ENCODE measurements at places on chromosomes 4 and X.
A peak's percentile ranks its signal among the peaks of the same experiment; 100 is the strongest.

- DNase-seq = no peak
Measured at GRCh38 chr4:119240568-119240967, 28.1 kb downstream of the USP53 start.

DNA sequence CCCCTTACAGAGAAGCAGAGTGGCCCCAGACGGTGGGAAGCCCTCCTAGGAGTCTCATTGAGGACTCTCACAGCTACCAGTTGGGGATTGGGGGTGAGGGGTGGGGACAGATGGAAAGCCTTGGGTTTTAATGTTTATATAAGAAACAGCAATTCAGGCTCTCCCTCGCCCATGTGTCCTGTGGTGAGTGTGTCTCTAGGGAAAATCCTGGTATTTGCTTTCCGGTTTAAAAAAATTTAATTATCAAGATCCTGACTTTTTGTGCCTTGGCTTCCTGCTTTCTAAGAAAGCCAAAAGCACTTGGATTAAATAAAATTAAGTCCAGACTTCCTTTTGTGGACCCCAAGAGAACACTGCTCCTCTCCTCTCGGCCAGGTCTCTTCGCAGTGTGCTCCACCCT is 93.8 kb downstream of the SOWAHB start:
- DNase-seq = no peak

DNA sequence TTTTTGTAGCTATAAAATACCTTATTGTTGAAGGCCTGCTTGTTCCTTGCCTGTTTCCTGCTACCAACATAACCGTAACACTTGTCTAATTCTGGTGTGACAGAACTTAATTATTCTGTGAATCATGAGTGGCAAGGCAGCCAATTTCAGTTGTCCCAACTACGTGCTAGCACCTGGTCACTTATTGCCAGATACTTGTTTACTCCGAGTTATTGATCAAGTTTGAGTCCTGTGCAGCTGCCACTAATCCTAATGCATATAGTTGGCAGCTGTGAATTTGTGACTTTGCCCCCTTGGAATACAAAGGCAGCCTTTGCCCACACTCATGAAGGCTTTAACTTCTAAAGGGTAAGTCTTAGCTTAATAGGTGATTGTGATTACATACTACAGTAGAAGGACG is 7.8 kb upstream of the RNF128 start:
- no peak for DNase-seq

GRCh38 chr4:55364691-55365344 is 18.8 kb downstream of the SRD5A3 start:
- DNase-seq = no peak

DNA sequence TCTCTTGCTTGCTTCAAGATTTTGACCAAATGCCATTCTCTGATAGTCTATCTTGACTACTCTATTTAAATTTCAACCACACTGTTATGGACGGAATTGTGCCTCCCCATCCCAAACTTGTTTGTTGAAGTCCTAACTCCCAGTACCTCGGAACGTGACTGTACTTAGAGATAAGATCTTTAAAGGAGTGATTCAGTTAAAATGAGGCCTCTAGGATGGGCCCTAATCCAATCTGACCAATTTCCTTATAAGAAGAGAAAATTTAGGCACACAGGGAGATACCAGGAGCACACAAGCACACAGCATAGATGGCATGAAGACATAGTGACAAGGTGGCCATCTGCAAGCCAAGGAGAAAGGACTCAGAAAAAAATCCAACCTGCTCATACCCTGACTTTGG is 269.9 kb downstream of the KCNIP4 start:
- DNase-seq = no peak

DNA sequence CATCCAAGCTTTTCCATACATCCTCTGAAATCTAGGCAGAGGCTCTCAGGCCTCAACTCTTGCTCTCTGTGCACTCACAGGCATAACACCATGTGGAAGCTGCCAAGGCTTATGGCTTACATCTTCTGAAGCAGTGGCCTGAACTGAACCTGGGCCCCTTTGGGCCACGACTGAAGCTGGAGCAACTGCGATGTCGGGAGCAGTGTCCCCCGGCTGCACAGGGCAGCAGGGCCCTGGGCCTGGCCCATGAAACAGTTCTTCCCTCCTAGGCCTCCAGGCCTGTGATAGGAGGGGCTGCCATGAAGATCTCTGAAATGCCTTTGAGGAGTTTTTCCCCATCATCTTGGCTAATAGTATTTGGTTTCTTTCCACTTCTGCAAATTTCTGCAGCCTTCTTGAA is 39.2 kb downstream of the PRRG1 start:
- DNase-seq = no peak

- DNase-seq = no peak
Measured at GRCh38 chrX:70301716-70302115, 11.8 kb downstream of the KIF4A start.

DNA sequence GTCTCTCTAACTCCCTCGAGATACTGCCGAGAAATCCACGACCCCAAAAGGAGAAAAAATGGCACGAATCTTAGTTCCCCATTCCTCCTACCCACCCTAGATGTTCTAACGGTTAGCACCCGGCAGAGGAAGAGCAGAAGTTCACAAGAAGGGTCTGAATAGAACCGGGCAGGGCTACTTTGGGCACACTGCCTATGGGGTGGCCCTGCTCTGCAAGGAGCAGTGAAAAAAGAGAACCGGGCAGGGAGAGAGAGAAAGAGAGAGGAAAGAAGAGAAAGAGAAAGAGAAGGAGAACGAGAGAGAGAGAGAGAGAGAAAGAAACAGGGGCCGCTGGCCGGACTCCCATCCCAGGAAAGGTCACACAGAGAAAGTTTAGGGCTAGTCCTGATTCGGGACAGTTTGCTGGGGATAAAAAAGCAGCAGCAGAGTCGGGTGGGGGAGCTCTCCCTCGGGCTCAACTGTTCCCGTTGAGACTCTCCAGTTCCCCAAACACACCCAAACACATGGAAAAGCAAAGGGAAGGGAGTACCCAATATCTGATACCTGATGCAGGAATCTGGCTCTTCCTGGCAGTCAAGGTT is 468 bp downstream of the GLA start:
- DNase-seq = peak; percentile 25

GRCh38 chrX:80602036-80602860 is 182.0 kb downstream of the TENT5D start:
- no peak for DNase-seq

GRCh38 chr4:44583393-44583792 is 68.0 kb downstream of the YIPF7 start:
- DNase-seq = peak; percentile 4

DNA sequence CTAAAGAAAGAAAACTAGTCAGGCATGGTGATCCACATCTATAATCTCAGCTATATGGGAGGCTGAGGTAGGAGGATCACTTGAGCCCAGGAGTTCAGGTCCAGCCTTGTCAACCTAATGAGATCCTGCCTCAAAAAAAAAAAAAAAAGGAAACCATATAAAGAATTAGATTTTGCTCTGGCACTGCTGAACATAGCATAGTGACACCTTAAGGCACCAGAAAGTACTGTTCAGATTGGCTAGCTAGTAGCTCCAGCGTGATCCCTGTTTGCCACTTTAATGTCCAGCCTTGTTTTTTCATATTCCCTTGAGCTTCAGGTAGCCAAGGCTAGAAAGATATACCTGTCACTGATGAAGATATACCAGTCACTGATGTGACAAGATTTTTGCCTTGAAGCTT is 34.1 kb downstream of the EXOC1 start:
- peak; percentile 2 for DNase-seq

DNA sequence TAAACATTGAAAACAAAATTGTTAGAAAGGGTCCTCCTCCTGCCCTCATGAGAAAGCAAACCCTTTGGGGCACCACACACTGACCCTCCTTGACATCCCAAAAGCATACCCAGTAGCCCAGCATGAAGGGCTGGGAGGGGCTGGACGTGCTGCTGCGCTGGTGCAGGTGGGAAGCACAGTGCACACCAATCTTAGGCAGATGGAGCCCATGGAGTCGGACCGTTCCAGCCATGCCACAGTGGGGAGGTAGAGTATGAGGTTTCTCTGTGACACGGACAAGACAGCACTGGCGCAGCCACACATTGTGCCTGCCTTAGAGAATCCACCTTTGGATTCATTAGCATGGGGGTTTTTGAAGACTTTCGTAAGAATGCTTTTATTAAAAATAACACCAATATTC is 544.2 kb upstream of the FRG1 start:
- DNase-seq = no peak

- no peak for DNase-seq
Measured at GRCh38 chr4:15720851-15721250, 18.0 kb downstream of the BST1 start.

Data from NCI-H82 (cell line).